Activated T-cell treated with anti-CD3 and anti-CD28 coated beads, Interleukin-2, amount 50 U/mL, for 24 hours (primary cell): ENCODE measurements at places on chromosomes 13 and 19.

- peak overlapping the region; percentile 94 for H3K27ac ChIP-seq
- peaks cover 46% of the 10 kb centered on the region for H3K36me3 ChIP-seq
- H3K4me1 ChIP-seq = peaks cover 36% of the 10 kb centered on the region
- no peak for DNase-seq
- H3K4me3 ChIP-seq = peak overlapping the region; percentile 78
Observed at GRCh38 chr13:48975101-48975855, 434 bp upstream of the FNDC3A start.

DNA sequence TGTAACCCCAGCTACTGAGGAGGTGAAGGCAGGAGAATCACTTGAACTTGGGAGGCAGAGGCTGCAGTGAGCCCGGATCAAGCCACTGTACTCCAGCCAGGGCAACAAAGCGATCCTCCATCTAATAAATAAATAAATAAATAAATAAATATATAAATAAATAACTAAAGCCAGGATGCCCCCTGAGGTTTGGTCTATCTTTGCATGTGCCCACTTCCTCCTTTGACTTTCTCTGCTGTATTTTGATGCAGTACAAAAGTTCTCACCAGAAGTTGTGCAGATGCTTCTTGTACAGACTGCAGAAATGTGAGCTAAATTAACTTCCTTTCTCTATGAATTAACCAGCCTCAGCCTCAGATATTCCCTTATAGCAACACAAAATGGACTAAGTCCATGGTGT, 6.5 kb upstream of the N4BP2L2 start:
- H3K27me3 ChIP-seq = no peaks in the 10 kb centered on the region
- no peak overlapping the region for H3K27ac ChIP-seq
- H3K4me1 ChIP-seq = no peaks in the 10 kb centered on the region

- no peaks in the 10 kb centered on the region for H3K36me3 ChIP-seq
- H3K27me3 ChIP-seq = peaks cover 42% of the 10 kb centered on the region
- no peak overlapping the region for H3K4me3 ChIP-seq
- H3K4me1 ChIP-seq = peaks cover 21% of the 10 kb centered on the region
- DNase-seq = no peak
Observed at GRCh38 chr19:18220632-18221275, 5.5 kb downstream of the PDE4C start.

DNA sequence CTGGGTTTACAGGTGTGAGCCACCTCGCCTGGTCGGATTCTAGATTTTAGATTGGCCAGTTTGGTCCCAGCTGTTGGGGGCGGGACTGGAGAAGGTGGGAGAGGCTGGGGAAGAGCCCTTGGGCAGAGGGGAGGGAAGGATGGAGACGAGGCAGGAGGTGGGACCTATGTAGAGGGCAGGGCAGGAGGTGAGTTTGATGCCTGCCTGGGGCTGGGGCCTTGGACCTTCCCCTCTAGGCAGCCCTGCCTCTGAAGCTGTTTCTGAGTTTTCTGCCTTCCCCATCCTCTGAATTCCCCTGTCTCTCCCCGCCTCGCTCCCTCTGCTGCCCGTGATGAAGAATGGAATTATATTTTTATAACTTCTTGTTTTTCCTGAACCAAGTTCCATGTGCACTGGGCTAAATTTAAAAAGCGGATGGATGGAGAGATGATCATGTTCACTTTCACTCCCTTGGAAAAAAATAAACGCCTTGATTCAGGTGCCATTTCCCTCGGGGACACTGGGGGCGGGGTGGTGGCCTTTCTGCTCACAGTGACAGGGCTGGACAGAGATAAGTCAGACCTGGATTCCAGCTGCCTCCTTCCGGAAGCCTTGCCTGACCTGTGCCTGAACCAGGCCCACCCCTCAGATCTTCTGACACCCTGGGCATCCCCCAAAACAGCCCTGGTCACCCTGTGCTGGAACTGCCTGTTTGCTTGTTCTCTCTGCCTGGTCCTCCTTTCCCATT, 16.5 kb upstream of the TNFAIP8L1 start:
- no peaks in the 10 kb centered on the region for H3K4me1 ChIP-seq
- DNase-seq = no peak
- no peaks in the 10 kb centered on the region for H3K36me3 ChIP-seq
- H3K27ac ChIP-seq = no peak overlapping the region

GRCh38 chr19:53466726-53467484, 628 bp upstream of the ZNF813 start:
- peaks cover 31% of the 10 kb centered on the region for H3K27me3 ChIP-seq
- peaks cover 27% of the 10 kb centered on the region for H3K4me1 ChIP-seq
- DNase-seq = no peak
- H3K4me3 ChIP-seq = peak overlapping the region; percentile 89
- H3K36me3 ChIP-seq = peaks cover 57% of the 10 kb centered on the region

- no peak for DNase-seq
- no peaks in the 10 kb centered on the region for H3K27me3 ChIP-seq
- H3K27ac ChIP-seq = peak overlapping the region; percentile 26
- peaks cover 12% of the 10 kb centered on the region for H3K4me1 ChIP-seq
Observed at GRCh38 chr19:33429891-33430673, 56.6 kb downstream of the CEBPG start.

DNA sequence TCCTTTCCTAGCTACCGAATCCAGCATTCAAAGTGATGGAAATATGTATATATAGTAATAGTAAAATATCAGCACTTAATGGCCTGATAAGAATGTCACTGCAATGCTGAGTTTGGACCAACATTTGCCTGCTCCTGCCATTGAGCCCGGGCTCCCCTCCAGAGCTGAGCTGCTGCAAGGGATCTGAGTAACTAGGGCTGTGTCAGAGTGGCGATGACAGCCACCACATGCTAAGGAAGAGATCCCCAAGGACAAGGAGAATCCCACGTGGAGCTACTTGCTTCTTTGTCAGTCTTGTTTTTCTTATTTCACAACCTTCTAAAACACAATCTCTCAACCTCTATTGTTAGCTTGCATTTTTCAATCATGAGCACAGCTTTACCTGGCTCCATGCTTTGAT, 19.5 kb upstream of the ALOX5AP start:
- no peaks in the 10 kb centered on the region for H3K27me3 ChIP-seq
- DNase-seq = no peak
- H3K36me3 ChIP-seq = no peaks in the 10 kb centered on the region
- no peak overlapping the region for H3K4me3 ChIP-seq

DNA sequence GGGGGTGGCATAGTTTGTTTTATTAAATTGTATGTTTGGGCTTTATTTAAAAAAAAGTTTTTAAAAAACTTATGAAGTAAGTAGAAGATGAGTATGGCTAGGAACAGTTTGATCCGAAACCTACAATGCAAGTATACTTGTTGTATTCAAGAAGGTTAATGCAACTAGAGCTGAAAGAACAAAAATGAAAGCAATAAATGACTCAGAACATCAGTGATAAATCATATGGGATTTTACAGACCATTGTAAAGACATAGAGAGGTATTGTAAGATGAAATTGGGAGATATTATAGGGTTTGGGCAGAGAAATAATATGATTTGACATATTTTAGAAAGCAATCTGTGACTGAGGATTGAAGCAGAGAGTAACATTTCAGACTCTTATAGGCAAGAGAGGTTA, 1135.3 kb downstream of the SLITRK5 start:
- H3K4me1 ChIP-seq = peaks cover 12% of the 10 kb centered on the region
- H3K27me3 ChIP-seq = no peaks in the 10 kb centered on the region
- H3K36me3 ChIP-seq = no peaks in the 10 kb centered on the region
- no peak for DNase-seq
- no peak overlapping the region for H3K4me3 ChIP-seq

DNA sequence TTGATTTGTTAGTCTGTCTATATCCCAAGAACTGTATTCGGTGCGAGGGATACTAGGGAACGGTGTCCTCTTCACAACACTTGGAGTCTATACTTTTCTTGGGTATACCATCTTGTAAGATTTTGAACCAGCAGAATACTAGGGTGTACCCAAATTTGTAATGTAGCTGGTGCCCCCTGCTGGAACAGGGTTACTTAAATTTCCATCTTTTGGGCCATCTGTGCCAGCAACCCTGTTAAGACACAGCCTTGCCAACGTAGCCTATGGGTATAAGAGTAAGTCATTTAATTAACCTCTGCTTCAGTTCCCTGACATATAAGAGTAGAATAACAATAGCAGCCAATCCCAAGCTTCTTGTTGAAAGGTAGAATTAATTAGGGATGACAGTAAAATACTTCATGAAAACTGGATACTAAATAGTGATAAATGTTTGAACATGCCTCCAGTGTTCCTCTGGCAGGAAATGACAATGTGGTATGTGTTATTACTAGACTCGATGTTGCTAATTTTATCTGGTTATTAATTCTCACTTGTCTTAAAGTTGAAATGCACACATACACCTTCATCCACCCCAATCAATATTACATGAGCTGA, 607.6 kb downstream of the FGF9 start:
- no peaks in the 10 kb centered on the region for H3K36me3 ChIP-seq
- H3K27ac ChIP-seq = no peak overlapping the region
- peak; percentile 72 for DNase-seq
- H3K4me3 ChIP-seq = no peak overlapping the region
- H3K27me3 ChIP-seq = no peaks in the 10 kb centered on the region
- H3K4me1 ChIP-seq = peaks cover 20% of the 10 kb centered on the region

DNA sequence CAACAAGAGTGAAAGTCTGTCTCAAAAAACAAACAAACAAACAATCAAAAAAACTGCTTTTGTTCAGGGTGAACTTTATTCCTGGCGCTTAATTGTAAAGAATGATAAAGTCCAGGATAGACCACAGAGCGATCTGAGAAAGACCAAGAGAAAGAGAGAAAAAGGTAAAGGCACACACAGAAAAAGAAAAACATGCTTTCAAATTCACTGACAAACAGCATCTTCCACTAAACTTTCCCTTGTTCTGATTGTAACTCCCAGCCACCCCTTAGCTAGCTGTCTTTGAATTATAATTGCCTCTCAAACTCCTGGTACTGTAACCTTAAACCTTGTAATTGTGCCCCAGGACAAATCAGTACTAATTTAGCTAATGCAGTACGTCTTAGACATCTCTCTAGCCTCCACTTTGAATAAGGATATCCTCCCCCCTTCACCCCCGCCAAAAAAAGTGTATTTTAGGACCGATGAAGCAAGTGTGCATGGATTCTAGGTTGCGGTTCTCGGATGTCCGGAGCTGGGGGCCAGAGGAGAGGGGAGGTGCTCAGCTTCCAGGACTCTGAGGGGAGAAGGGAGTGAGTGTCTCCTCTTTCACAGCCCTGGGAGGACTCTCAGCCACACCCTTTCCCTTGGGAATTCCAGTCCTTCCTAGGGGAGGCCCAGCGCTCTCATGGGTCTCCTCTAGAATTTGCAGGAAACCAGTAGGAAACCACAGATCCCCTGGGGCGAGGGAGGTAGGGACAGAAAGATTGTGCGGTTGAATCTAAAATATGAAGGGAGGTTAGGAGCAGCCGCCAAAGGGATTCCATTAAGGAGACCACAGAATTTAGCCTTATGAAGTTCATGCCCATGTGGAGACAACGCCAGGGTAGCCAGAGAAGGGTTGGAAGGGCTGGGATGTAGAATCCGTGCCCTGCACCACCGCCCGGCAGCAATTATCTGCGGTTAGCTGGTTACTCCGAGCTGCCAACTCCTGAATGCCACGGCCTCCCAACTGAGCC, 19.7 kb downstream of the ZNF536 start:
- no peak for DNase-seq
- peaks cover 20% of the 10 kb centered on the region for H3K27me3 ChIP-seq
- H3K4me1 ChIP-seq = no peaks in the 10 kb centered on the region
- H3K4me3 ChIP-seq = no peak overlapping the region

- peak; percentile 81 for DNase-seq
- no peak overlapping the region for H3K4me3 ChIP-seq
- H3K4me1 ChIP-seq = peaks cover 9% of the 10 kb centered on the region
- H3K36me3 ChIP-seq = no peaks in the 10 kb centered on the region
Observed at GRCh38 chr19:4576016-4576933, 16.8 kb upstream of the SEMA6B start.

- no peaks in the 10 kb centered on the region for H3K4me1 ChIP-seq
- no peak for DNase-seq
- H3K36me3 ChIP-seq = no peaks in the 10 kb centered on the region
- H3K27ac ChIP-seq = no peak overlapping the region
Observed at GRCh38 chr13:76913898-76914297, 27.7 kb upstream of the KCTD12 start.

GRCh38 chr19:43726736-43727592, 11.1 kb downstream of the IRGC start:
- H3K36me3 ChIP-seq = peaks cover 41% of the 10 kb centered on the region
- H3K27me3 ChIP-seq = no peaks in the 10 kb centered on the region
- no peak overlapping the region for H3K27ac ChIP-seq
- H3K4me1 ChIP-seq = no peaks in the 10 kb centered on the region

DNA sequence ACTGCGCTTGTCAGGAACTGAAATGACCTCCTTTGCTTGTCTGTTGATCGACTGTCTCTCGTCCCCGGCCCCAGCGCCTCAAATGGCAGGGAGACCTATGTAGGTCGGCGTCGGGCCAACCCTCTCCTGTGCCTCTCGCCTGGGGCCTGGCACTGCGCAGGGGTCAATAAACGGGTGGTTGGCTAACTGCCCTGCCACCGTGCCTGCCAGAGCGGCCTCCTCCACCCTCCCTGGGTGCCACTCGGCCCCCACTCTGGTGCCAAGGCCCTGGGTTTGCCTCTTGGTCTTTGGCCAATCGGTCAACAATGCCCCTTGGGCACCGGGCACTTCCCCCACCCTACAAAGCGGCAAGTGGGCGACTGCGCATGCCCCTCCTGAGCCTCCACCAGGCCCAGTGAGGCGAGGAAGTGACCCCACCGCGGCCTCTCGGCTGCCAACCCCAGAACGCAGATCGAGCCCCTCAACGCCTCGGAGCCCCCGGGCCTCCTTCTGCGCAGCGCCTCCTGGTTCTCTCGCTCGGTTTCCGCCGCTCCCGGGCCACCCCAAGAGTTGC, 1.1 kb downstream of the KEAP1 start:
- peak; percentile 75 for DNase-seq
- no peaks in the 10 kb centered on the region for H3K27me3 ChIP-seq
- H3K36me3 ChIP-seq = peaks cover 44% of the 10 kb centered on the region
- H3K27ac ChIP-seq = peak overlapping the region; percentile 96

DNA sequence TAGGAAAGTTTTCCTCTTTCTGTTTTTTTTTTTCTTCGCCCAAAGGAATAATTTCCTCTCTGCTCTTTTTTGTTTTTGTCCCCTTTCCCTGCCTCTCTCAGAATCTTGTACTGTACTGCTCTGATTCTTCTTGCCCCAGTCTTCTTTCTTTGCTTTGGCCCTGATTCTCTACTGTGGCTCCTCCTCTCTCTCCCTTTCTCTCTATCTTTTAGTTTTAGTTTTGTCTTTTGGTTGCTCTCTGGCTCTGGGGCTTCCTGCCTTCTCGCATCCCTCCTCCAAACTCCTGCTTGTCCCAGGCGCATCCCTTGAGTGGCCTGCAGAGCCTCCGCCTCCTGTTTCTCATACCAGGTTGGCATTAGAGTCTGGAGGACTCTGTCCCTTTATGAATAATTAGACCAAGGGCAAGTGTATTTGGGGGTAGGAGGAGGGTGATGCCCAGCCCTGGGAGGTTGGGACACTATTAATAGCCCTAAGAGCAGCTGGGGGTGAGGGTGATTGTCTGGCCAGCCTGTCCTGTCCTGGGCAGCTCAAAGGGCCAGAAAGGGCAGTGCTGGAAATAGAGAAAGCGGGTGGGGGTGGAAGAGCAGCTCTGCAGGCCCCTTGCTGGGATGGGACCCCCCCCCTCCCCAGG, 39.1 kb downstream of the LYL1 start:
- H3K4me1 ChIP-seq = peaks cover 8% of the 10 kb centered on the region
- no peaks in the 10 kb centered on the region for H3K36me3 ChIP-seq
- H3K27me3 ChIP-seq = peaks cover 22% of the 10 kb centered on the region
- no peak for DNase-seq
- no peak overlapping the region for H3K27ac ChIP-seq
- no peak overlapping the region for H3K4me3 ChIP-seq
